ENCODE measurements at places on chromosomes 1 and 21.

DNA sequence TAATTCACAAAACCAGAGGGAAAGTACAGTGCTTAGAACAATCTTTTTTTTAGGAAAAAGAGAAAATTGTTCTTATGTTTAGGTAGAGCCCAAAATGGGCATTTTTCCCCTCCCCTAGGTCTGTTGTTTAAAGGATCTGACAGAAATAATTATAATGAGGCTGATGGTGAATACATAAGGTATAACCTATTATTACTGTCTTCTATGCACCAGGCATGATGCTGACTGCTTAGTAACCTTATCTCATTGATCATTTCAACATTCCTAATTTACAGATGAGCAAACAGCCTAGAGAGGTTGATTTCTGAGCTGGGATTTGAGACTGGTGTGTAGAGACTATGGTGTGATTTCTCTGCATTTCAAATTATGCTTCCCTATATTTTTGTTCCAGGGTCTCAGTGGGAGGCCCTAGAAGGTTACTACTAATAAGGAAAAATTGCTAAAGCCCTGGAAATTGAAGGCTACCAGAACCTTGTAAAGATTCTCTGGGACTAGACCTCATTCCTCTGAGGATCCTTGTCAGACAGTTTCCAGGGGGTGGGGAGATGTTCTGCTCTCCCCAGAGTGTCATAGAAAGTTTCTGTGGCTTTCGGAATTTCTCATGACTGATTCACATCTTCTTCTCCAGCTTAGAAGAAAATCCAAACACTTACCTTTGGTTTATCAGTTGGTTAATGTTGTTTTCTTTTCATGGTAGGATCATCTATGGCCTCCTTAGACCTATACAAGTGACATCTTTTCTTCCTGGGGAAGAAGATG, 44.9 kb downstream of the ROR1 start:
- no peak for DNase-seq

DNA sequence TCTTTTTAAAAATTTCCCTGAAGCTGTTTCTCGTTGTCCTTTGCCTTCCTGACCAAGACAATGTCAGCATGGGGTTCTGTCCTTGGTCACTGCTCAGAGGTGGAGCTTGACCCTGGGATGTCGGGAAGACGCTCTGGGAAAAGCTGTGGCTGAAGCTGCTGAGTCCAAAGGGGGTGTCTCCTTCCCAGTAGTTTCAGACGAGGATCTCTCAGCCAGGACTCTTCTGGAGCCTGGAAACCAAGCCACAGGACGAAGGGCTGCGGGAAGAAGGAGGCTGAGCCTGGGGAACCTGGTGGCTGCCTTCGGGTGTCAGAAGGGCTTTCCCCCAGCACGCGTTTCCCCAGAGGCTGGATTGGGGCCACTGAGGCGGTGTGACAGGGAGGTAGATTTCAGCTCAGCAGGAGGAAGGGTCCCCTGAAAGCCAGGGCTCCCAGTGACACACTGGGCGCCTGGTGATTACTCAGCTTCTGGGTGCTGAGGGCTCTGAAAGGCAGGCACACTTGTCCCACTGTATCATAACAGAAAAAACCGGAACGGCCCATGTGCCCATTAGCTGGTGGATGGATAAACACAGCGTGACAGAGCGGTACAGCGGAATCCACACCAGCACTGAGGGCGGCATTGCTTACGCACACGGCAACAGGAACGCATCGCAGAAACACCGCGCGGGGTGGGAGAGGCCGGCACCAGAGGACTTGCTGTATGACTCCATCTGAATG, 5.0 kb upstream of the KRTAP12-1 start:
- no peak for DNase-seq

- no peak for DNase-seq
Measured at GRCh38 chr1:95380909-95381308, 146.9 kb downstream of the RWDD3 start.

- peak; percentile 23 for DNase-seq
Measured at GRCh38 chr21:31558189-31558961, 101.1 kb upstream of the SOD1 start.

- DNase-seq: no peak
Measured at GRCh38 chr1:13722808-13723360, 22.9 kb downstream of the PRDM2 start.

DNA sequence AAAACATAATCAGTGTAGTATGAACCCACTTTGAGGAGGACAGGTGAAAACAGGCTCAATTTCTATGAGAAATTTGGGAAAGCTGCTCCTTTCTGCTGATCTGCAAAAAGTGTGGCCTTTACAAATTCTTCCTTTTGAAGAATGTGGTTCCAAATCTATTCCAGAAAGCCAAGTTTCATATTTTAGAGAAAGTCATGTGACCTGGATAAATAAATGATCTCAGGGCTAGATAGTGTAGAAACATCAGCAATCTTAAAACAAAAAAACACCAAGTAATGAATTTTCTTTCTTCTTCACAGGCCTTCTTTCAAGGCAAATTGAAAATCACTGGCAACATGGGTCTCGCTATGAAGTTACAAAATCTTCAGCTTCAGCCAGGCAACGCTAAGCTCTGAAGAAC, 11.7 kb upstream of the PODN start:
- no peak for DNase-seq

GRCh38 chr1:231611851-231612250, 14.7 kb upstream of the DISC1 start:
- DNase-seq: no peak

GRCh38 chr1:18951818-18952391, 4.6 kb downstream of the IFFO2 start:
- DNase-seq: no peak

DNA sequence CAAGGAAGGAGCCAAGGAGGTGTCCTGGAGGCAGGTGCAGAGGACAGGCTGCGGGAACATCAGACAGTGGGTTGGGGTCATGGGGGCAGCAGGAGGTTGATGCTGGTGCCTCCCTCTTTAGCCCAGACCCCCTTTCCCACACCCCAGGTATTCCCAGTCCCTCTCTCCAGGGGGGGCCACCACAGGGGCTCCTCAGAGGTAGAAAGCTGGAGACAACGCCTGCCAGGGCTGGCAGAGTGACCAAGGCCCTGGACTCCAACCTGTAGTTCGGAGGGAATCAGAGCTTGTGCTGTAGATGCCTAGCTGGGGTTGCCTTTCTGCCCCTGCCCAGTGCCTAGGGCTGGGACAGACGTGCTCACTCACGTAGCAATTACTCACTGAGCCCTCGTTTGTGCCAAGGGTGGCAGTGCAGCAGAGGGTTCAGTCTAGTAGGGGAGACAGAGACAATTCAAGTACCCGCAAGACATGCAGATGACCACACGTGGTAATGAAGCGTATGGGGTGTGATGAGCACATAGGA, 148.2 kb downstream of the PTPRU start:
- no peak for DNase-seq
